ENCODE measurements at places on chromosomes 5 and 9.

- no peak for DNase-seq
Measured at GRCh38 chr5:157821822-157822622, 36.9 kb downstream of the CLINT1 start.

DNA sequence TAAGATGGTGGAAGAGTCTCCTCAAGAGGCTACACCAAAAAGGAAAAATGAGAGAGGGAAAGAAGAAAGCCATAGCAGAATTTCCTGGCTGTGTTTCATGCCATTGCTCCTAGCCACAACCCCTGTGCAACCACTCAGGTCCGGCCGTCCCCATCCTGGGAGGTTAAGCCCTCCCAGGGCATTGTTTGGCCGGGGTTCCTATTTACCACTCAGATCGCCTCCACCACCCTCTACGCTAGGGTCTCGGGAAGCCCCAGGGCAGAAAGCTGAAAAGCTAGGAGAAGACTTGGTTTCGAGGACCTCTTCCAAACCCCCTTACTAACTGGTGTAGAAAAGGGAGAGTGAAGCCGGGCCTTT, 715 bp downstream of the RC3H2 start:
- DNase-seq: peak; percentile 47

- DNase-seq: no peak
Measured at GRCh38 chr5:163439092-163439425, 1.7 kb downstream of the CCNG1 start.

- DNase-seq: no peak
Measured at GRCh38 chr5:83058726-83059125, 18.5 kb downstream of the TMEM167A start.

DNA sequence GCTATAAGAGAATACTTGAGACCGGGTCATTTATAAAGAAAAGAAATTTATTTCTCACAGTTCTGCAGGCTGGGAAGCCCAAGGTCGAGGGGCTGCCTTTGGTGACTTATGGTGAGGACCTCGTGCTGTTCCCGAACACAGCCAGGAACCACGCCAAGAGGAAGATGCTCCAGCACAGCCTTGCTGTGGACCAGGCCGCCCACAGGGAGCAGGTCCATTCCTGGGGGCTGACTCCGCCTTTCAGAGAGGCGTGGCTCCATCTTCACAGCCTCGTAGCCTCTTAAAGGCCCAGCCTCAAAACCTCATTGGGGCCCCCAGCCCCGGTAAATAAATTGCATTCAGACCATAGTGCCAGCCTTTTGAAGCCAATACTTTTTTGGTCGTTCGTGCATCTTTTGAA, 93.5 kb upstream of the CACNA1B start:
- DNase-seq: no peak

GRCh38 chr9:3292311-3292710, 233.5 kb downstream of the RFX3 start:
- no peak for DNase-seq

GRCh38 chr5:71949772-71950171, 157.5 kb upstream of the MAP1B start:
- no peak for DNase-seq

DNA sequence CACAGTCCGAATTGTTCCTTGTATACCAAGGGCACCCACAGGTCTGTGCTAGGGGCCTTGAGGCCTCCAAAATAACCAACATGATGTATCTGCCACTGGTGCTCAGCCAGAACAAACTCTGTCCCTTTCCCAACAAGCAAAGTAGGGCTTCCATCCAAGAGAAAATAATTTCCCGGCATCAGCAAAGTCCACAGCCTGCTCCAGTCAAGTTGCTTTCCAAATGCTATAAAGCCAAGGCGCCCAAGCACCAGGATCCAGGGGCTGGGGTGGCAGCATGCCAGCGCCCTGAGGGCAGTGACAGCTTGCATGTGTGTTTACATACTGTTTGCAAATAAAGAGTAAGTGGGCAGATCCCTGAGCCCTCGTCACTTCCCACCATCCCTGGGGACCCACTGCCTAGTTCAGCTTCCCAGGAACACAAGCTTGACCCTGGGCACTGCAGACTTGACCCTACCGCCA, 155.9 kb downstream of the ERCC6L2 start:
- no peak for DNase-seq

DNA sequence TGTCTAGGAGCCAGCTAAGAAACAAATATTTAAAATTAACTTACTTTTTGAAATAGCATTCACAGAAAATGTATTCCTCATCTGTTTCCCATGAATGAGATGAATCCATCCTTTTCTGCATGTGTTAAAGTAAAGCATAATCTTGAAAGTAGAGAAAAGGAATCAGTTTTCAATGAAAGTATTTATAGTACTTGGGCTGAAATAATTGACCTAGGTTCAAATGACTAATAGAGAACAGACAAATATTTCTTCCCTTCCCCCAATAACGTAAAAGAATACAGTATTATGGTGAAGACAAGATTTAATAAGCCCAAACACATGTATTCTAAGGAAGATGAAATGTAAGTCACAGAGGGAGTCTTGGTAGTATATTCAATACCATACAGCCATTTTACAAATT, 403.5 kb downstream of the ZNF608 start:
- no peak for DNase-seq

- DNase-seq: peak; percentile 35
Measured at GRCh38 chr5:115838885-115839518, 2.4 kb downstream of the ATG12 start.

DNA sequence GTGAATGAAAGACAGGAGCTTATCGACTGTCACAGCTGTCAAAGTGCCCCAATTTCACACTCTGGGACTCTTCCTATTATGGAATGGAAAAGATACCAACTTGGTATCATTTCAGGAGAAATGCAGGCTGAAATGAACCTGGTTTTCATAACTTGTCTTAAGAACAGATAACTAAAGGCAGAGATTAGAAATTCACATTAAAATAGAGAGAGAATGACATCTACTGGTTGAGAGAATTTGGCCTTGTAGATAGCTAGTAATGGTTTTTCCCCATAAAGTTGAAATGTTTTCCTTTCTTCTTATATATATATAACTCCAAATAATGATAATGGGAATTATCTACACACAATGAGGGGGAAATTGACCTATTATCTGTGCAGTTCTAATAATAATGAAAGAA, 600.2 kb upstream of the CCNG1 start:
- no peak for DNase-seq

DNA sequence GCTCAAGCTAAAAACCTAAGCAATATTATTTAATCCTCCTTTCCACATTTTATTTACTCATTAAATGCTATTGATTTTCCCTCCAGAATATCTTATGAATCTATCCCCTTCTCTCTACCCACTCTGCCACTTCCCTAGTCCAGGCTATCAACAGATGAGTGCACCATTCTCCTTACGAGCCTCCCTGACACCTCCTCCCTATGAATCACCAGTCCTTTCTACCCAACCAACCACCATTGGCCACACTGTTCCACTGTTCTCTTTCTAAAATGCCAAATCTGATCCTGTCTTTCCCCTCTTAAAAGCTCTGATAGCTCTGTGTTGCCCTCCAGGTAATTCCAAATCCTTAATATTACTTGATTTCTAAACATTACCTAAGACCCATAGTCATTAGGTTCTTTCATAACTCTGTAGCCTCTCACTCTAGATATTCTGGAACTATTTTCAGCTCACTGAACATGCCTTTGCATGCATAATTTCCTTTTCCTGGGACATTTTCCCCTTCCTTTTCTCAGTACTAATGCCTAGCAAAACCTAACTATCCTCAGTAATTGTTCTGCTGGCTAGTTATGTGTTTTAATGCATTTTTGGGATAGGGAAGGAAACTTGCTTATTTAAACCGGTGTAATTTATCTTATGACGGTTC, 126.3 kb downstream of the UNC13B start:
- no peak for DNase-seq

DNA sequence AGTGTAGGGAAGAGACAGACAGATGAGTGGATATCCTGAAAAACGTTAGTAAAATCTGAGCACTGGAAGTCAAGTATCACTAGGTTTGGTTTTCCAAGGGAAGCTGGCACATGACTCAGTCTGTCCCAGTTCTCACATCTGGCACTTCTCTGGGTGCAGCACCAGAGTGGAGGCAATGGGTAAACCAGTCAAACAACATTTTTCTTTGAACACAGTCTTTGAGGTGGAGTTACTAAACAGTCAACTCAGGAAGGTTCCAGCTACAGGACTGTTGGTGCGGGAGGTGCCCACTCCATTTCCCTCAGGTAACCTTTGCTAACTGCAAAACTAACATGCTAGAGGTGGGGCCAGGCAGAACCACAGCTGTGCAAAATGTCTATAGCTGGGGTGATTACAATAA, 301.4 kb upstream of the RFX3 start:
- no peak for DNase-seq

- DNase-seq: no peak
Measured at GRCh38 chr5:117682416-117682815, 1107.8 kb upstream of the SEMA6A start.

DNA sequence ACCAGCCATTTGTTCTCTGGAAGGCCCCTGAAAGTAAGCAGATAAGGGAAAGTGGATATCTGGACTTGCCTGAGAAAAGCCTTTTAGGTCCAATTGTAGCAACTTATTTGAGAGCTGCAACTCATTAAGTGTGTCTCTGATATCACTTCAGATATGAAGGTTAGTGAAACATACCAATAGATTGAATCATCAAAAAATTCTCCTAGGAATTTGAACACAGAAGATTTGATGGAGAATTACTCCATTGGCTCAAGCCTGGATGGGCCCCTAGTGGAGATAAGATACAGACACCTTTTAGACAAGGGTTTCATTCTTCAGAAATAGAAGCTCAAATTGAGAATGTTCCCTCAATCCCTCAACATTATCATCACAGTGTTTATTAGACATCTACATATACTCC, 356.7 kb downstream of the NDUFS4 start:
- DNase-seq: no peak

DNA sequence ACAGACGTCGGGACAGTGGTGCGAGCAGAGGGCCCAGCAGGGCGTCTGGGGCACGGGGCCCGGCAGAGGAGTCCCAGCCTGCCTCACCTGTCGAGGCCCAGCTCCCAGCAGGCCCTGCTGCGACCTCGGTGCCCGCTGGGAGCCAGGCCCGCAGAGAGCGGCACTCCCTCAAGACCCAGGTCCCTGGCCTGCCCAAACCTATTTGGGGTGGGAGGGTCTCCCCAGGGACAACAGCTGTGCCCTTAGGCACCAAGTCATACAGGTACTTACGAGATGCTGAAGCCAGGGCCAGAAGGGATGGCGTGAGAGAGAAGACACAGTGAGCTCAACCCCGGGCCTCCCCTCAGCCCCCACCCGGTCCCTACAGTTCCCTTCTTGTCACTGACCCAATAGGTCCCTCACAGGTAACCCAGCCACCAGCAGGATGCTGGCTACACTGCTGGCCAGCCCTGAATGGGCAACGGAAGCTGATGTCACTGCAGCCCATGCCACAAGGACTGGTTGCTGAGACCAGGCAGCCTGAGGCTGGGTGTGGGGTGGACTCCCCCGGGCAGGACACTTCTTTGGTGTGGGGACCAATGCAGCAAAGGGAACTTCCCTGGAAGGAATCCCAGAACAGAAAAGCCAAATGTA, 3.7 kb downstream of the NSMF start:
- DNase-seq: no peak

DNA sequence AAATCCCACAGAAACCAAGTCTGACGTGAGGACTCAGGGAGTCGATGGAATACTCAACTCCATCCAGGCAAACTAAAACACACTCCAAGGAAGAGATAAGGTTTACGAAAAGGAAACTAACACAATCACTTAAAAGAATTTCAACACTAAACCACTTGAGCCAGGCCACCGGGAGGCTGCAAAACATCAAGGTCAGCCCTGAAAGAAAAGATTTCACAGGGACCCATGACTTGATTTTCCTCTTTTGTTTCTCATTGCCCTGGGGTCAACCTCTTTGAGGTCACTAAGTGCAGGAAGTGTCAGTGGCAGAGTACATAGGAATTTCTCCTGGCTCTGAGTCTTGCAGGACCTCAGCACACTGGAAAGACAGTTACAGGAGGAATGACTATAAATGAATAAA, 77.8 kb upstream of the TARS1 start:
- DNase-seq: no peak

DNA sequence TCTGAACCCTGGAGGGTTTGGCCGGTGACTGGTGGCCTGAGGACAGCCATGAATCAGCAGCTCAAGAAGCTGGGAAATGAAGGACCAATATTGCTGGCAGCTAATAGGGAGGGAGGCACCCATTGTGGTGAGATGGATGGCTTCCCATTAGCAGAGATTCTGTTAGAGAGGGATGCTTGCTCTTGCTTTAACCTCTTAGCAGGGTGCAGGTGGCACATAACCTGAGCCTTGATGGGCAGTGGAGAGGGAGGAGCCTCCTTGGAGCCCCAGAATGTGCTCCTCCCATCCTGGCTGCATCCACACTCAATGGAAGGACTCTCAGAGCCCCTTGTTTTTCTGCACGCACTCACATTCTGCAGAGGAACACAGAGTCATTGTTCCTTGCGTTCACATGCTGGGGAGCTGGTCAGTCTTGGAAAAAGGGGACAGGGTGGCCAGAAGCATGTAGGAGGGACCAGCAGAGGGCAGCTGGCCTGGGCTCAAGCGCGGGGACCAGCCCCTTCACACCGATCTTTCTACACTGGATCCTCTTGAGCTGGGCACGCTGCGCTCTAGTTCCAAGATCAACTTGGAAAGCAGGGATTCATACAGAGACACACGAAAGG, 161.8 kb downstream of the MED10 start:
- no peak for DNase-seq

- DNase-seq: no peak
Measured at GRCh38 chr9:105357937-105358336, 89.9 kb upstream of the FSD1L start.

DNA sequence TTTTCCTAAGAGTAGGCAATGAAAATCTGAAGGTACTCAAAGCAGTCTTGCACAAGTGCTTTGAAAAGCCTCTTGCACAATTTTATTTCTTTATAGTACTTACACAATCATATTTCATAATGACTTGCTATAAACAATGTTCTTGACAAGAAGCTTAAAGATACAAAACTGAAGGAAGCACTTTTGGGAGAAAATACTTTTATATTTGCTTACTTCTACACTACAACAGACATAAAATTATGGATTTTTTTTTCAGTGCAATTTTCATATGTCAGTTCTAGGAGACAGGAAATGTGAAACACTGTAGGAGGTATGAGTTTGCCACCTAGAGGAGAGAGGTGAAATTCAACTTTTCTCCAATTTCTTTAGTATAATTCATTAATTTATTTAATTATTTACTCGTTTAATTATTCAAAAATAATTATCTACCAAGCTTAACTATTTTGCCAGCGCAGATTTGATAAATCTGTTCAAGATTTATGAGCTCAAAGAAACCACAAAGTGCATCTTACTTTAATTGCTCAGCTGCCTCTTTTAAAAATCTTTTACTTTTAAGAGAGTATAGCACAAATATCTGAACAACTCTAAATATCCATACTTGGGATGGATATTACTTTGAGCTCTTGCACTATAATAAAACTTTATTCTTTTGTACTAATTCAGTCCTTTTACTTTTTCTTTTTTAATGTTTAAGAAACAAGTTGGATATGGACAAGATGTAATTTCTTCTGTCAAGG, 29.0 kb upstream of the CDKN2B start:
- no peak for DNase-seq

- DNase-seq: peak; percentile 49
Measured at GRCh38 chr5:97534166-97534565, 351.1 kb upstream of the RIOK2 start.

- no peak for DNase-seq
Measured at GRCh38 chr5:34554641-34555040, 101.5 kb upstream of the RAI14 start.

- DNase-seq: no peak
Measured at GRCh38 chr9:38416461-38416860, 7.8 kb downstream of the IGFBPL1 start.

- no peak for DNase-seq
Measured at GRCh38 chr9:85291266-85291665, 450.5 kb downstream of the AGTPBP1 start.

Data from D341Med (cell line).